ENCODE measurements at places on chromosomes 5 and 9.
A peak's percentile ranks its signal among the peaks of the same experiment; 100 is the strongest.

DNA sequence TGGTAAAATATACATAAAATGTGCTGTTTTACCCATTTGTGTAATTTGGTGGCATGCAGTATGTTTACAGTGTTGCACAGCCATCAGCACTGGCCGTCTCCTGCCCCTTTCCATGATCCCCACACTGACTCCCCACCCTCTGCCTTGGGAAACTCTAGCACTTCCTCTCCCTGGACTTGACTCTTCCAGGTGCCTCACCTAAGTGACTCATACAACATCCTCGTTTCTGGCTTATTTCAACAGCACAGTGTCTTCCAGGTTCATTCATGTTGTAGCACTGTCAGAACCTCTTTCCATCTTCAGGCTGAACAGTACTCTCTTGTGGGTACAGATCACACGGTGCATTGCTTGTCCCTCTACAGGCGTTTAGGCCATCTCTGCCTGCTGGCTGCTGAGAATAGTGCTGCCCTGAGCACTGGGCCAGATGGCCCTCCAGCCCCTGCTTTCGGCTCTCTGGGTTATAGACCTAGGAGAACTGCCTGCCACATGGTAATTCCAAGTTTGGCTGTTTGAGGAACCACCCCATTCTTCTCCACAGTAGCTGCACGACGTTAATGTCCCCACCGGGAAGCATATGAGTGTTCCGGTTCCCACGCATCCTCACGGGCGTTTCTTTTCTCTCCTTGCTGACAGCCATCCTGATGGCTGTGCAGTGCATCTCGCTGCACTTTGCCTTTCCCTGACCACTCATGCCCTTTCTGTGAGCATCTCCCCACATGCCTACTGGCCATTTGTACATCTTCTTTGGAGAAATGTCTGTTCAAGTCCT is 211.8 kb downstream of the FANCC start:
- DNase-seq = no peak

DNA sequence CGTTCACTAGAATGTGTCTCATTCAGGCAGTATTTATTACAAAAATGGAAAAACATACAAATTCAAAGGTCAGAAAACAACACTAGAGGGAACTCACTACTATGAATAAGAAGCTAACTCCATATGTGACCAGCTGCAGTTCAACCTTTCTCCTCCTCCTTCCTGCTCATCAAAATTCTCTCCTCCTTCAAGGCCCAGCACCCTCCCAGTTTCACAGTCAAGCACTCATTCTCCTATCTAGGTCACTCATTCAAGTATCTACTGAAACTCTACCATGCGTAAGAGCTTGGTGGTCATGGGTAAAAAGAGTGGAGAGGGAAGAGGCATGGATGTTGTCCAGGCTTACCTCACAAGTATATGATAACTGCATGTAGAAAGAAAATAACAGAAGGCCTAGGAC is 27.7 kb downstream of the ECPAS start:
- no peak for DNase-seq

DNA sequence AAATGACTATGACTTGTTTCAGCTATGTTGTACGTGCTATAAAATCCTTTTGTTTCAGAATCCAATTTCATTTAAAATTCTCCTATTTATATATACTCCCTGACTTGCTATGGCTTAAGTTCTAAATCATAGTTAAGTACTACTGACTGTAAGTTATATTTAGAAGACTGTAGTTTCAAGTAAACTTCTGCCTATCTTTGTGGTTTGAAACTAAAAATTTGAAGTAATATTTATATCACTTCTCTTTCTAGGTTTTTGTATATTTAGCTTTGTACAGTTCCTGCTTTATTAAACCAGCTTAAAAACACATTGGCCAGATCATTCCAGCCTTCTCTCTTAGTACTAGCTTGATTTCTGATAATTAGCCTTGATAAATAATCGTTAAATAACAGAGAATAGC is 196.3 kb downstream of the MLLT3 start:
- no peak for DNase-seq

GRCh38 chr5:169001394-169001793 is 299.5 kb downstream of the SLIT3 start:
- no peak for DNase-seq

GRCh38 chr9:89183146-89183545 is 4.5 kb upstream of the SHC3 start:
- no peak for DNase-seq

GRCh38 chr5:167814828-167815227 is 476.6 kb upstream of the WWC1 start:
- DNase-seq = no peak

DNA sequence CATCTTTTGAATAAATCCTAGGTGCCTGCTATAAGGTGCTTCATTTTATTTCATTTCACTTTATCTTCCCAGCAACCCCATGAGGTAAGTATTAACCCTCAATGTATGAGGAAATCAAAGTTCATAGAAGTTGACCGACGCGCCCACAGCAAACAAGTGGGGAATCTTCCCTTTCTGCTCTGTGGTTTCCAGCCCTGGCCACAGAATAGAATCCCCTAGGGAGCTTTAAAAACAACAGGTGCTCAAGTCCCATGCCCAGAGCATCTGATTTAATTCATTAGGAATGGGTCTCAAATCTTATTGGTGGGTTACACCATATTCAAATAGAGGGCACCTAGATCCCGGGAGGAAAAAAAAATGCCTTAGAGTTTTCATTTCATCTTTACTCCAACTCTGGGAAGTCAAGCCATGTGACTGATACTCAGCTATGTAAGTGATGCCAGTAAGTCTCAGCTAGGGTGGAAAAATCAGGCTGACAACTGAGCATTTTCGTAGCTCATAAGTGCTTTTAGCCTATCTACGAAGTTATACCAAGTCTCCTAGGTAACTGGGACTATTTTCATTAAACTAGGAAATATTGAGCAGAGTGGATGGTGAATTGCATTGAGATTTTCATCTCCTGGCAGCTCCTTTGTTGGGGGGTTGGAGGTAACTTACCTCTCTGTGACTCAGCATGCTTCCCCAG is 353.4 kb upstream of the SLC30A5 start:
- no peak for DNase-seq

DNA sequence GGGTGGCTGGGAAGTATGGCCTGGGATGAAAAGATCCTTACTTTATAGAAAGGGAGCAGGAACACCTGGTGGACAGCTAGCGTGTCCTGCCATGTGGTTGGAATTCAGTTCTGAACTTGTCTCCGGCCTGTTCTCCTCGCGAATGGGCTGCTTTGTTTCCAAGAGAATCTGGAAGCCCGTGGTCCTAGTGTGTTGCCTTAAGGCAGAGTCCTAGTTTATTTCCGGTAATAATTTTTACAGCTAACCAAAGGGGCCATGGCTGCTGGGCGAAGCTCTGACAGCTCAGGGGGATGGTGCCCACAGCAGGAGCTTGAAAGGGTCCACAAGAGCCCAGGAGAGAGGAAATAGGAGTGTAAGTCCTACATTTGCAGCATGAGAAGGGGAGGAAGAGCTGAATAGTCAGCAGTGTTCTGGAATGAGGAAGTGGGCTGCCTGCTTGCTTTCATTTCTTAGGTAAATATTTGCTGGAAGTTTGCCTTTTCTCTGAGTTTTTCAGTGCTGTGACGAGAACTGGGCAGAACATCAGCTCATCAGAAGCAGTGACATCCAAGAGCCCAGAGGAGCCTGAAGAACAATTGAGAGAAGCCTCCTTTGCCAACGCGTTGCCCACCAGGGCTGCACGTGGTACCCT is 13.1 kb upstream of the IGFBPL1 start:
- no peak for DNase-seq

DNA sequence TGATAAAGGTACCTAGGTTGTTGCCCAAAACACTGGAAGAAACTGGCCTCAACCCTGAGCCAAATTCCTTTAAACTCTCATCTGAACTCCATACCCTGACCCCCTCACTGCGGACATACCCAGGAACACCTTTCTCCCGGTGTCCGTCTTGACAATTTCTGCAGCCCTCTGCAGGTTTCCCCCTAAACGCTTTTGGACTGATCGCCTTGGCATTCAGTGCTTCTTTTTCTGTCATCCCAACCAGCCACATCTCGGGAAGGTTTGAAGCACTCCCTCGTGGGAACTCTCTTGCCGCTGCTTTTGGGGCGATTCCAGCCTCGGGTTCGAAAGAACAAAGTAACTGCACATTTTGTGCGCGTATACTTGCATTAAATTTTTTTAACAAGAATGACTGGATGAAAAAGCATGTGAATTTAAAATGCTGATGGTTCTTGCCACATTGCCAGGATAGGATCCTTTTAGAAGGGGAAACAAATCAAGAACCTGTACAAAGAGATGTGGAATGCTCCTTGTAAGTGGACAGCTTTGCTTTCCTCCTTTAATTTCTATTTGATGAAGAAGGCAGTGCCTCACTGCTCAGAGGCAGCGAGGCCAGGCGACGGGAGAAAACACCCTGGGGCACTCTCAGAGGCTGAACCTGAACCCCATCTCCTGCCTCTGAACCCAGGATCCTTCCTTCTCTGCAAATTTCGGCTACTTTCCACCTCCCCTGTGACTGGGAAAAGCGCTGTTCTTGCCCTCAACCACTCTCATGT is 615 bp downstream of the PSMD5 start:
- no peak for DNase-seq

DNA sequence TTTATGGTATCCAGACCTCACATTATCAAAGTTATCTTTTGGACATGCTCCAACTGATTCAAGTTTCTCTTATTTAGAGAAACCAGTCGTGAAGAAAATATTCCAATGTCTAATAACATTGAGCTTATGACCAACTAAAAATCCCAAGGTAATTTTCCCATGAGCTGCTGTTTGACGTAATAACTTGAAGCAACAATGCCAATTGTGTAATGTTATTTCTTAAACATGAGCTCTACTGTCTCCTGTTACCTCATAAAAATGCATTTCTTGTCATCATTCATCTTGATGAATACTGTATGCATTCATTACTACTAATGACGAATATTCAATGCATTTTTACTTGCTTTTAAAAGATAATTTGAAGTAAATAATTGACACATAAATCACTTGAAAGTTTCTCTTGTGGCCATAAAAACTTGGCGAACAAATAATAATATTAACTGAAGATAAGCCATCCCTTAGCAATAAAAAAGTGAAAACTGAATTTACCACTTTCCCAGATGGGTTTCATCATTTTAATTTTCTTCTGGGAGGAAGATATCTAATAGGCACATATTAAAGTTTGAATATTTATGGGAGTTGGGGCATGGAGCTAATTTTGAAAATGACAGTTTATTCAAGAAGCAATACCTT is 424 bp upstream of the MARCOL start:
- DNase-seq = no peak

GRCh38 chr9:21141427-21141882 is at the start of gene IFNW1:
Gene IFNW1 (minus strand): TSS chr9:21141832. CDS start chr9:21141570, 262 bp downstream.
- DNase-seq = no peak

GRCh38 chr5:56072863-56073766 is 78.4 kb upstream of the IL6ST start:
- DNase-seq = no peak

GRCh38 chr9:108417726-108418125 is 438.1 kb downstream of the ACTL7B start:
- no peak for DNase-seq

DNA sequence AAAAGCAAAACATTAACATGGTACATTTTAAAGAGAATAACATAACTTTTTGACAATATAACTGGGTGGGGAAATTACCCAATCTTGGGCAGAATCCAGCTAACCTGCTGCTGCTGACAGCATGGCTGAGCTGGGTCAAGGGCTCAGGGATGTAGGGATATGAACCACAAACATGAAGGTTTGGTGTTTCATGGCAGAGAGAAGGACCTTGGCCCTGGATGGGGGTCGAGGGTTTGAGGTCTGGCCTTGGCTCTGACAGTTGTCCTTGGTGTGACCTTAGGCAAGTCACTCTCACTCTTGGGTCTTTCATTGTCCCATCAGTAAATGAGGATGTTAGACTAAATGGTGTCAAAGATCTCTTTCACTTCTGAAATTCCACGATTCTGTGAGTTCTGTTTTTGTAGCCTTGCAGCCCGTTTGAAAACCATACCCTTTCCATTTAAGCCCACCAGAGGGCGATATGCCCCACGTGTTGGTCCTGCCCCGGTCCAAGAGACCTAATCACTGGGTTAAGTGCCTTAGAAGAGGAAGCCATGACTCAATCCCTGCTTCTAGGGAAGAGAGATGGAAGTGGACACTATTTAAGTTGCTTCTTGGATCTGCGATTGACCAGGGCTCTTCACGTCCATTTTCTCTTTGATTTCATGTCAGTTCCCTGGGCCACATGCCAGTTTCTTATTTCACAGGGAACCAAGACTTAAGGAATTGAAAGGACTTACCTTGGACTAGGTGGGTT is 56.8 kb upstream of the TEX48 start:
- peak; percentile 53 for DNase-seq

DNA sequence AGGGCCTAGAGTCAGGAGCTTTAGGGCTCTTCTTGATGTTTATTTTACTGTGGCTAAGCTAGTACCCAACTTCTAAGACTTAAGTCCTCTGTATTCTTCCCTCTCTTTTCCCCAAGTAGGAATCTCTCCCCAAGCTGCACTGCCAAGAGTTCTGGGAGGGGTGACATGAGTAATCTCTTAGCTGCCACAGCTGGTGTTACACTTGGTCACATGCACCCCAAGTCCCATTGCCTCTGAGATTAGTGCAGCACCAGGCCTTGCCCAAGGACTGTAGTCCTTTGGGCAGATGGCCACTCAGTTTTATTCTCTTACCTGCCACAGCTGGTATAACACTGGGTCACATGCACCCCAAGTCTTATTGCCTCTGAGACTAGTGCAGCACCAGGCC is 114.7 kb upstream of the RIOK2 start:
- DNase-seq = no peak

GRCh38 chr5:7897014-7897600 is 28.2 kb downstream of the MTRR start:
- DNase-seq = no peak

DNA sequence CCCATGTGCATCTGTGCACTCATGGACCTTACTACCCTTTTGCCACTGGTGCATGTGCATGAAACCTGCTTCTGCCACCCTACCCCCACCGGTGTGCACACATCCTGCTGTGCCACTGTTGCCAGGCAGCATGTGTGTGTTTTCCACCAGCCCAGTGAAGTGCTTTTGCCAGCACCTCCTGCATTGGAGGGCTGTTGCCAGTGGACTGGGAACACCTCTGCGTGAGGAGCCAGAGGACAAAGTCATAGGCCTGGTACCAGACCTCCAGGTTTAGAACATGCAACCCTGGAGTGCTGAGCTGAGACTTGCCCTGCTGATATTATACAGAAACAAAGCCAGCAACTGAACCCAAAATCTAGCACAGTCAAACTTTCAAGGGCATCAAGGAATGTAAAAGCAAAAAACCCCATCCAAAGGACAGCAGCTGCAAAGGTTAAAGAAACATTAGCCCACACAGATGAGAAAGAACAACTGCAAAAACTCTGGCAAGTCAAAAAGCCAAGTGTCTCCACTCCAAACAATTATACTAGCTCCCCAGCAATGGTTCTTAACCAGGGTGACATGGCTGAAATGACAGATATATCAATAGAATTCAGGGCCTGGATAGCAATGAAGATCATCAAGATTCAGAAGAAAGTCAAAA is 70.6 kb upstream of the PTPN3 start:
- no peak for DNase-seq

GRCh38 chr5:173245319-173246134 is 10.5 kb upstream of the NKX2-5 start:
- DNase-seq = no peak

GRCh38 chr9:73213300-73213699 is 61.6 kb downstream of the ANXA1 start:
- no peak for DNase-seq

GRCh38 chr5:33371660-33372059 is 69.1 kb upstream of the TARS1 start:
- DNase-seq = no peak
